ENCODE measurements at places on chromosomes 16 and 17.

- DNase-seq = peak; percentile 48
These were observed 4.9 kb downstream of the TNRC6C start for GRCh38 chr17:77963441-77963840.

GRCh38 chr16:50354629-50355456, 13.9 kb downstream of the BRD7 start:
- DNase-seq = no peak

DNA sequence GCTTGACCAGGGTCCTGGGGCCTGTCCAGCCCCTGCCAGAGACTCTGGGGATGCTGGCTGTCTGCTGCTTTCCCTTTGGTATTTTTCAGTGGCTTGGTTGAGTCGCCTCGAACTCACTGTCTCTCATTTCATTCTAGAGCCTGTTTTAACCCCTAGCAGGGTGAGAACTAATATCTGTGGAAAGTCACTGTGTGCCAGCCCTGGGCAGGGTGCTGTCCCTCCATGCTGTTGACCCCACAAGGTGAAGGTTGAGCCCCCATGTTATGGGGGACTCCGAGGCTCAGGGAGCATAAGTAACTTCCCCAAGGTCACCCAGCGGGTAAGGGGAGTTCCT, 33.0 kb downstream of the DCAKD start:
- no peak for DNase-seq

GRCh38 chr17:2856727-2857126, 60.5 kb downstream of the RAP1GAP2 start:
- no peak for DNase-seq

DNA sequence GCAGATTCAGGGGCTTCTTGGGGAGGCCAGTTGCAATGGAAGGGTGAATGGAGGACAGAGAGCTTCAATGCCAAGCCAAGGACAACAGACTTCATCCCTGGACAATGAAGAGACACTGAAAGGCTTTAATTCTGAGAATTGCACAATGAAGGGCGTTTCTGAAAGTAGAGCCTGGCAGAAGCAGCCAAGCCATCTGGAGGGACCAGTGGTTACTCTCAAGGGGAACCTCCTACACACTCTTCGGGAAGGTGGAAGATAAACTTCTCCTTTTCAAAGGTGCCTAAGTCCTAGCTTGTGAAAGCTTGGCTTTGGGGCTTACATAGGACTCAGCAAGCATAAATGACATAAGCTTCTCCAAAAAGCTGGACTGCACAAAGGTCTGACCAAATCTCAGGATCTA, 6.2 kb upstream of the CES1 start:
- no peak for DNase-seq

DNA sequence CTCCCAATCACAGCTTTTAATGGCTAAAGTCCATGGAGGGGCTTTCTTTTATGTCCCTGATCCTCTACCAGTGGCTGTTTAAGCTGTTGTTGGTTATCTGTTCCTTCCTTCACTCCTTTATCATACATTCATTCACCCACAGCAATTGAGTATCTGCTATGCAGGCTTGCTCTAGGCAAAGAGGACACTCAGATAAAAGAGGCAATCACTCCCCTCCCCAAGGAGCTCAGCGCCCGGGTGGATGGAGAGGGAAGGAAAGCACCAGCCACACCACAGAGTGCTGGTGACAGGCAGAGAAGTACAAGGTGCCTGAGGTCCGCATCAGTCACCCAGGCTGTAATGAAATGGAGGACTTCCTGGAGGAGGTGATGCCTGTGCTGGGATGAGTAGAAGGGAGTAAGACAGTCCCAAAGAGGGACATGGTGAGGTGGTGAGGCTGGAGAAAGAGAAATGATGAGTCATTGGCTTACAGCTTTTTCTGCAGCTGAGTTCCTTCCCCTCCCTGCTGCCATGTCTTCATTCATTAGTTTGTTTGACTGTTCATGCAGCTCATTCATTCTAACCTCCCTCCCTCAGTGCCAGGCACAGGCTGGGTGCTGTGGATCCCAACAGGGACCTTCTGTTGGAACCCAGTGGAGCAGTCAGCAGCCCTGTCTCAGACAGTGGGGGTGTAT, 12.8 kb upstream of the NGFR start:
- no peak for DNase-seq

GRCh38 chr16:25135254-25135878, 23.8 kb downstream of the LCMT1 start:
- no peak for DNase-seq

GRCh38 chr16:70380248-70380918, 33.7 kb downstream of the DDX19A start:
- no peak for DNase-seq

- DNase-seq = peak; percentile 70
These were observed 19.5 kb downstream of the RAP1GAP2 start for GRCh38 chr17:2815781-2816185.

GRCh38 chr16:62755938-62756337, 719.7 kb upstream of the CDH8 start:
- no peak for DNase-seq

- peak; percentile 48 for DNase-seq
These were observed 744 bp upstream of the PLXDC1 start for GRCh38 chr17:39151943-39152818.

GRCh38 chr17:67165201-67165600, 79.8 kb downstream of the HELZ start:
- no peak for DNase-seq

DNA sequence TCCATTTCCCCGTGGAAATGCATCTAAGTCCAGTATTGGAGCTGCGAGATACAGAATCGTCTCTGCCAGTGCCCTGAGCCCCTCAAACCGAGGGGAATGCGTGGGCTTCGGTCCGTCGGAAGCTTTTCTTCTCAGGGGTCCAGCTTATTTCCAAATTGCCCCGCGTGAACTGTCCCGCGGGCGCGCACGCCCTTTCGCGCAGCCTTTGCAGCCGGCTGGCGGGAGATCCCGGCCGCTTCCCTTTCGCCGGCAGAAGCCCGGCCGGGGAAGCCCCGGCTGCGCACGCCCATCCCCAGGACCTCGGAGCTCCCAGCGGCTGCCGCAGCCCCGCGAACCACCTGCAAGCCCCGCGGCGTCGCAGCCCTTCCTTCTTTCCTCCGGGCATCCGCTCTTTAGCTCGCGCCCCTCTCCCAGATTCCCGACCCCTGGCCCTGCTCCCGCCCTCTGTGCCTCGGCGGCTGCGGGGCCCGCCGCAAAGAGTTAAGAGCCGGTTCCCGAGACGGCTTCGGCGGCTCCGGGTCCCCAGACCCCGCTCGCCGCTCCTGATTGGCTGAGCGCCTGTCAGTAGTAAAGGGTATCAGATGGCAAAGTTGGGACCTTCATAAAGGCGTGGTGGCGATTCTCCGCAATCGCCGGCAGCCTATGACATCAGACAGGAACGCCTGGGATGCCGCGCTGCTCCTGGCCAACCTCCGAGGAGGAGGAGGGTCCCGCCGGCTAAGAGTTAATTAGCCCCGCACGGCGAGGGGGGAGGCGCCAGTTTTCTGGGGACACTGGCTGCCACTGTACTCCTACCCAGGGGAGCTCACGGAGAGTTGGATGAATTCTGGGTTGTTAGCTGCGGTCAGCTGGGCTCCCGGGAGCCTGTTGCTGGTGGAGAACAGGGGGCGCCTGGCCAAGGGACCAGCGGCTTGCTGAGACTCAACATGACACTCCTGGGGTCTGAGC, at the start of gene MYOCD:
Gene MYOCD (plus strand): TSS at position 628 of the 948 bp plus-strand sequence. CDS start 299 bp downstream, at position 927.
- no peak for DNase-seq

DNA sequence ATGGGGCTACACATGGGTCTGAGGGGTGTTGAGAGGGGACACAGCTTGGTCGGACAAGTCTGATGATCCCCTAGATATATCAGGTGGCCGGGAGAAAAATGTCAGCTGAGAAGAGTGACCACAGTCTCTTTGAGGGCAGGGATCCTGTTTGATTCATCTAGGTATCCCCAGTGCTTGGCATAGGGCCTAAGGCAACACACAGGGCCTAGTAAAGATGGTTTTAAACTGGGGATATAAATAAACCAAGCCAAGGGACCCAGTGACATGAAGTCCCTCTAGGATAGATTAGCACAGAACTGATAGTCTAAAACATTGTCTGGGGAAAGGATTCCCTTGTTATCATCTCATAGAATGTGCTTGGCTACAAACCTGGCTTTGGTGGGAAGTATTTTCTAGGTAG, 1.4 kb downstream of the ERCC4 start:
- DNase-seq = no peak

- no peak for DNase-seq
These were observed 11.0 kb downstream of the GCGR start for GRCh38 chr17:81814748-81815645.

DNA sequence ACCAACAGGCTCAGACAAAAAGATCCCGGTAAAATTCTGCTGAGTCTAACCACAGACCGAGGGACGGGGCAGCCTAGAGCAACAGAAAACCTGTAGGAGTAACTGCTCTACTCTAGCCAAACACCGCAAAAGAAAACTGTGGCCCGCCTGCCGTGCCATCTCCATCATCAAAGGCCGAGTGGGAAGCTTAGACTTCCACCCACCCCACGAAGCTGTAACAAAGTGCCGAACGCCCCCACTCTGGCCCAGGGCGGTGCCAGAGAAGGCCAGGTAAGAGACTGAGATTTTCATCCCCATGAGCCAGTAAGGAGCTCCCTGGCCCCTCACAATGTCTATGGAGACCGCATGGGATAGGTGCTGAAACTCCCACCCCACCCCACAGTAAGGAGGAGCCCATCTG, 231.9 kb upstream of the COX10 start:
- no peak for DNase-seq

GRCh38 chr17:27315322-27315721, 21.4 kb downstream of the WSB1 start:
- no peak for DNase-seq

DNA sequence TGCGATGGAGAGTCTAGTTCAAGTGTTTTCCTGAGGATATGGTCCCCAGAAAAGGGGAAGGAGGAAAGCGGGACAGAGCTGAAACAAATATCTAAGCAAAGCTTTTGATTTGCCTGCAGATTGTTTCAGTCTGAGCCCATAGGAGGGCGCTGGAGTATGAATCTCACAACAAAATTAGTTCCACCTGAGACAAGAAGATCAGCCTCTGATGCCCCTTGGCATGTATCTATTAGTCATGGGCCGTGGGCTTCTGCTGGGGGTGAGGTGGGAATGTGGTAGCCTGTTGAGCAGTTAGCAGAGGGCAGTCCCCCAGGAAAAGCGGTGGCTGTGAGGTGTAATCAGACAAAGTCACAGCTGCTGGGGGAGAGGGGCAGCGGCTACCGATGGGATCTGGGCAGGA, 446.9 kb downstream of the CA10 start:
- DNase-seq = no peak

- no peak for DNase-seq
These were observed 516 bp downstream of the CPNE2 start for GRCh38 chr16:57092786-57093411.

DNA sequence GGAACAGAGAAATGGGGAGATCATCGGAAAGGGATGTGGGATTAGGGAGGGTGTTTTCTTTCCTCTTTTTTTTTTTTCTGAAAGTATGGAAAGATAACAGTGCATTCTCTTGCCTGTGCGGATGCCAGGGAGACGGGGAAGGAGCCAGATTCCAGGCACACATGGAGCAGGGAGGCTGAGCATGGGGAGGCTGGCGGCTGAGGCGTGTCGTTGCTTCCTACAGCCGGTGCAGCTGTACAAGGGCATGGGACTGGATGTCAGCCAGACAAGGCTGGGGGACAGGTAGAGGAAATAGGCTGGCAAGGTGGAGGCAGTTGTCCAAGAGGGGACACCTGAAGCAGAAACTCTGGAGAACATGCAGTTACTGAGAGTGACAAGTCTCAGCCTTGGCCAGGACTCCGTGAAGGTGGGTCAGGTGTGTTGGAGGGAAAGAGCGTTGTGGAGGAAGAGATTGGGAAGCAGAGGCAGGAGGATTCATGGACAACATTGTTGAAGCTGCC, 16.6 kb upstream of the ADORA2B start:
- no peak for DNase-seq

DNA sequence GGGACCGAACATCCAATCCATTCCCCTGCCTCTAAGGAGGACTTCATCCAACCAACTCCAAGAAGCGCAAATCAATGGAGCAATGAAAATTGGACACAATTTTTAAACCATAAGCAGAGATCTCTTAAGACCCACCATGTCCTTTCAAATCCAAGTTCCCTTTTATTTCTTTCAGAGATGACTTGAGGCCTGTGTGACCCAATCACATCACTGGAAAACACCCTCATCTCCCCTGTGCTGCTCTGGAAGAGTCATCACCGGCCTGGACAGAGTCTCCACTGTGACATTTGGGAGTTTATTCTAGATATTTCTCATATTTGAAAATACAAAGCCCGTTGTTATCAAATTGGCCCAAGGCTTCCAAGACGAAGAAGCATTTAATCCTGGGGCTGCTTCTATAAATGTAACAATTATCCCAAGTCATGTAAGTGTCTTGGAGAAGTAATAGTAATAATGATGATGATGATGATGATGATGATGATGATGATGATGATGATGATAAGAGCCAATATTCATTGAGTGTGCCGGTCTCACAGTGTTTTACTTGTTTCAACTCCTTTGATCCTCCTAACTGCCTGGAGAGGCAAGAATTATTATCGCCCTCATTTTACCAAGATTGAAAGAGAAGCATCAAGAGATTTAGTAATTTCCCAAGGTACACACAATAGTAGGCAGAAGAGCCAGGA, 72.1 kb downstream of the COPRS start:
- no peak for DNase-seq

- no peak for DNase-seq
These were observed 327.0 kb downstream of the XYLT1 start for GRCh38 chr16:17143546-17144419.

DNA sequence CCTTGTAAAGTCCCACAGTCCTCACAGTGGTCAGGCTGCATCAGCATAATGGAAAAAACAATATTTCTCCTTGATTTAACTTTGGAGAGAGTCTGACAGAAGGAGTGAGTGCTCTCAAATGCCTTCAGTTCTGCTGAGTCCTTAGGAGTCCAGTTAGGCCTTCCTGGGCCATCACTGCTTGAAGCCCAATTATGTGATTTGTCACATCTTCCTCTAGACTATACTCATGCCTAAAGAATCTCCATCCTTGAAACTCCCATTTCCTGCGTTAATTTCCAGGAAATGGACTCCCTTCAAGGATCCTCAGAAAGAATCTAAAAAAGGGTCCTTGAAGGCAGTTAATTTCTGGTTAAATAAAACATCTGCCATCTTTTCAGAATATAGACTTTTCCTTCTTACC, 52.8 kb downstream of the SLFN5 start:
- DNase-seq = no peak

DNA sequence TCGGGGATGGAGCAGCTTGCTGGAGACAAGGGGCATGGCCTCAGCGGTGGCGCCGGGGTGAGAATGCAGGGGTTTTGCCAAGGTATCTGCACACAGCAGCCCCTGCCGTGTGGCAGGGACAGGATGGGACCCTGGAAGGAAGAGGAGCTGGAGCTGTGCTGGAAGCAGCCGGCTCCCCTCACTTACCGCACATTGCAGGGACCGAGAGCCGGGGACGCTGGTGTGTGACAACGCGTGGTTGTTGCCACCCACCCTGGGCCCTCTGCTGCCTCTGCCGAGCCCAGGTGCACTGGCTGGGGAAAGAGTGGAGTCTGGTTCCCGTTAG, 3.0 kb downstream of the NUBP2 start:
- DNase-seq = no peak

GRCh38 chr16:75241955-75242354, 9.5 kb downstream of the BCAR1 start:
- no peak for DNase-seq

DNA sequence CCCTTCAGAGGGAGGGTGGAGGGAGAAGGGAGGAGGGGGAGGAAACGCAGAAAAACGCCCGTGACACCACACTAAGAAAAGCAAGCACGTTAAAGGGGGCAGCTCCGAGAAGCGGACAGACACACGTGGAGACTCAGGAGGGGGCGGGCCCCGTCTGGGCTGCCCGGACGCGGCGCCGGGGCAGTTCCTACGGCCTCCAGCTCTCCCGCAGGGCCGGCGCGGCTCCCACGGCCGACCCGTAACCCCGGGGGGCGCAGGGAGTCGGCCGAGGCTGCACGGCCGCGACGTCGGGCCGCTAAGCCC, 362 bp downstream of the KLHDC4 start:
- DNase-seq = no peak
